ENCODE measurements at places on chromosomes 5 and 9.

- DNase-seq = peak; percentile 73
These were observed 9.1 kb downstream of the TYRP1 start for GRCh38 chr9:12702160-12702758.

DNA sequence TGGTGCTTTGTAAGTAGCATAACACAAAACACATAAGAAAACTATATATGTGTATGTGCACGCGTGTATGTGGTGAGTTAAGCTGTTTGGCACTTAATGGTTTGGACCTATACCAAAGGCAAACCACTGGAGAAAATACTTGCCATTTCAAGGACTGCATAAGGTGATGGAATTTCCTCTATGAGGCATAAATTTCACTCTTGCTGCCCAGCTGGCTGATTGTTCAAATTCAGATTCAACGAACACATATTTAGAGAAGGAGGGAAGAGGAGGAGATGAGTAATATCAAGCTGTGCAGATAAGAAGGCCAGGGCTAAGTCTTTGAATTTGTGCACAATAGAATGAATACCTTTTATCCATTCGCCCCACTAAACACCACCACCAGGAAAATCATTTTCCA lies 470.6 kb upstream of the MPDZ start:
- DNase-seq = peak; percentile 91

GRCh38 chr9:134425401-134425800 lies 99.1 kb downstream of the RXRA start:
- DNase-seq = no peak

DNA sequence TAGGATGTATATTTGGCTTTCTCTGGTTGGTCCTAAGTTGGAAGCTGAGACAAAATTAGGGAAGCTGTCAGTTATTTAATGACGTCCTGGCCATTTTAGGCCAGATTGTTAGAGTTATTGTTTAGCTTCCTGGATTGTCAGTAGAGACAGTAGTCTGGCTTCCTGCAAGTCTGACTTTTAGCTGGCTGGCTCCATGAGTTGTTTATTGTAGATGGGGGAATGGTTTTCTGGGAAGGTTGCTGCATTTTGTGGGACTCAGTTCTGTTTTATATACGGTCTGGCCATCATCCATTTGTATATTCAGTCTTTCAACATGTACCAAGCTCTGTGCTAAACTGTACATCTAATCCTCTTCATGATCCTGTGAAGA lies 68.3 kb downstream of the SGCD start:
- no peak for DNase-seq

- peak; percentile 24 for DNase-seq
These were observed 29.6 kb upstream of the TAF1L start for GRCh38 chr9:32665101-32665500.

DNA sequence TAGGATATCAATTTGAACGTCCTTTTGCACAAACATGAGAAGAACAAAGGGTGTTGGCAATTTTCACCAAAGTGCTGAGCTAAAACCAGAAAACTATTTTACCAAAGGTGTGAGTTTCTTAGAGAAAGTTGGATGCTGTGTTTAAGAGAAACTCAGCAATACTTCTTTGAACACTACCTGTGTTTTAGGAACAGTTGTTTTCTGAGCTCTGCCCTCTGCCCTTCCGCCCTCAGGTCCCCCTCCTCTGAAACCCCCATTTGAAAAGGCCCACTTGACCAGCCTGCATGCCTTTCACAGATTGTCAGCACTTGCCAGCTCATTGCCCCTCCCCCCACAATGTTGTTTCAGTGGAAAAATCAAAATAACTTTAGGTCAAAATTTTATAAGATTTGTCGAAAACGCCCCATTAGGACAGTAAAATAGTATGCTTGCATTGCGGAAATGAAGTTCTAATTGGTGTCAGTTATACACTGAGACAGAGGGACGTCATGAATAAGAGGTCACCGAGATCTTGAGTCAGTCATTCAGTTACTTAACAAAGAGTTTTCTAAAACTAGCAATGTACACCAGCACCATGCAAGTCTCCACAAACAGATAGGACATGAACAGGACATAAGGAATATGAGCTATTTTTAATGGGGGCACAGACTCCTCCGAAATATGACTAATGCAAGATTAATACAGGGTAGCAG lies 61.9 kb upstream of the IL7R start:
- DNase-seq = no peak

DNA sequence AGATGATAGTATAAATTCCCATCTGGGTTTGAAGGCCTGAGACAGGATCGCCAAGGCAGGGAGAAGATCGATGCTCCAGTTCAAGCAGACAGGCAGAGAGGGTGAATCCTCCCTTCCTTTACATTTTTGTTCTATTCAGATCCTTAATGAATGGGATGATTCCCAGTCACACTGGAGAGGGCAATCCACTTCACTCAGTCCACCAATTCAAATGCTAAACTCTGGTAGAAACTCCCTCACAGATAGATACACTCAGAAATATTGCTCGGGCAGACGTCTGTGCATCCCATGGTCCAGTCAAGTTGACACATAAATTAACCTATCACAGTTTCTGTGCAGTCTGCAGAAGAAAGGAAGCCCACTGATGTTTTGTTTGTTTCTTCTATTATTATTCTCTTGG lies 193.1 kb upstream of the ZNF462 start:
- no peak for DNase-seq

DNA sequence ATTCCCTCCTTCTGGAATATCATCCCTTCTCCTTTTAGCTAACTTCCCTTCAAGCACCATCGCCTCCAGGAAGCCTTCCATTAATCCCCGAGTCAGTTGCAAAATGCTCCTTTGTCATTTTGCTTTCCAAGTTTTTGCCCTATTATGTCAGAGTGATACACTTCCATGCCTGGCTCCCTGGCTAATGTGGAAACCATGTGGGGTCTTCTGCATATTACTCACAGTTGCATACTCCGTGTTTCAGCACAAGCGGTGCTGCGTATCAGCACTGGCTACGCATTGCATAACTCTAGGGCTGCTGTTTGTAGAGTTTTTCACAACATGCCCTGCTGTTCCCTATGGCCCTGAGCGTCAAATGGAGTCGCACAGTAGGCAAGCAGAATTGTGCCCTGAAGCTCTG lies 1.9 kb downstream of the TEX53 start:
- peak; percentile 27 for DNase-seq

DNA sequence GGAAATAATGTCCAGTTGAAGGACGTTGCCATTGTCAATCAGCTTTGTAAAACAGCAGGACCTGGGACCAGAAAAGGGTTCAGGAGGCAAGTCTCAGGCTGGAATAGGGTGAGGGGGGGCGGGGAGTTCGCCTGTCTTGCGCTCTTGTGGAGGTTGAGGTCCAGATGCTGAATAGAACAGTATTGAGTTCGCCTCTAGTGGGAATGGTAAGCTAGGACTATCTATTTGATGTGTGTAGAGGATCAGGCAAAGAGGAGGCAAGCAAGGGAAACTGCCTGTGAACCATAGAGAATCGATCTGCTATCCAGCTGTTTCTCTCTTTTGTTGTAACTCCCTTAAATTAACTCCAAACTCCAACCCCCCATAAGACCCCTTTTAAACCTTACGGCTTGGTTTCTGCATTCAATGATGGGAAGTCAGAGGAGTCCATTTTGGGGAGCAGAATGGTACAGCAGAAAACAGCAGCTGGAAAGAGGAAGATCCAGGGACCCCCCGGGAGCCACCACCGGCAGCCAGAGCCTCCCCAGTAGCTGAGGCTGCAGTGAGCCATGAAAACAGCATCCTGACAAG lies 133.7 kb downstream of the SLC28A3 start:
- DNase-seq = no peak

GRCh38 chr5:1125030-1125357 lies 13.1 kb upstream of the SLC12A7 start:
- no peak for DNase-seq

DNA sequence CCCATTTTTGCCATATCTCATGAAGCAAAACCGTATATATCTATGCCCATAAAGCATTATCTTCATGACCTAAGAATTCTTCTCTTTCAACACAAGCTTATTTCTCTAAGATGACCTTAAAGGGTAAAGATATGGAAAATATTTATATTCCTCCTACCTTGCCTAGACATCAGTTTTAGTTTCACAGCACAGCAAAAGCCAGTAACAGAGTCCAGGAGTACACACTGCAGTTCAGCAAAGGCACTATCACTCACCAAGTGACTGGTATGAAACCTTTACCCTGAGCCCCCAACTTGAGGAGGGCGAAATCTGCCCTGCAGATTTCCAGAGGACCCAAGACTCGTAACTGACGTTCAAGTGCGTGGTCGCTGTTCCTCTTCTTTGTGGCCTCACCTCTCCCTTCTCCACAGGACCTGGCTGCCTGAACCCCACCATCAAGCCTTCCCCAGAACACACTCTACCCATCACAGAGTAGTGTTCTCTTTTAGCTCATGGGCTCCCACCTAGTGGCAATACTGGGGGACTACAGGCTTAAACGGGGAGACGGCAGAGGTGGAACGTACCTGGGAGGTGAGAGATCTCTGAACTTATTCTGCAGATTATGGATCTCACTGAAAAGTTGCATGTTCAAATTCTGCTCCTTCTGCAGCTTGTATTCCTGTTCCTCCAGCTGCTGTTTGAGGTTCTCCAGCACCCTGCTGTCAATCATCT lies 141.0 kb downstream of the CDK5RAP2 start:
- DNase-seq = peak; percentile 9

DNA sequence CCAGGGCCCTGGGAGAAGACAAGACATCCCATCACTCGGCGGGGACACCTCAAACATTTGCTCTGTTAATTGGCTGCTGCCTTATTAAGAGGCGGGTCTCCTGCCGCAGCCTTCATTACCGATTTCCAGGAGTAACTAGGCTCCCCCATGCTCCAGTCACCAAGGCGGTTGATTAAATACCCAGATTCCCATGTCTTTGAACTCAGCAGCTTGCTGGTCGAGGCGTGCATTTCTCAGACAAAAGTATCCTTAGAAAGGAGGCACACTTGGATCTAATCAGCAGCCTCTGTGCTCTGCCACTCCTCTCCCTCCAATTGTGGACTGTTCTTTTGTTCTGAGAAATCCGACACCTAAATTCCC lies 228.8 kb downstream of the FSTL4 start:
- DNase-seq = no peak

DNA sequence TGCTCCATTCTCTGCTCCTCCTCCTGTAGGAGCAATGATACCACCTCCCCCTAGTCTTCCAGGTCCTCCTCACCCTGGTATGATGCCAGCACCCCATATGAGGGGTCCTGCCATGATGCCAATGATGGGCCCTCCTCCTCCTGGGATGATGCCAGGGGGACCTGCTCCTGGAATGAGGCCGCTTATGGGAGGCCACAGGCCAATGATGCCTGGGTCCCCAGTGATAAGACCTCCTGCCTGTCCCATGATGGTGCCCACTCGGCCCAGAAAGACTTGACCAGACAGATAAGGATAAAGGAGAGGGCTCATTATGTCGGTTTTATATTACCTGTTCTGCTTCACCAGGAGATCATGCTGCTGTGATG lies 26.2 kb upstream of the IQGAP2 start:
- no peak for DNase-seq

DNA sequence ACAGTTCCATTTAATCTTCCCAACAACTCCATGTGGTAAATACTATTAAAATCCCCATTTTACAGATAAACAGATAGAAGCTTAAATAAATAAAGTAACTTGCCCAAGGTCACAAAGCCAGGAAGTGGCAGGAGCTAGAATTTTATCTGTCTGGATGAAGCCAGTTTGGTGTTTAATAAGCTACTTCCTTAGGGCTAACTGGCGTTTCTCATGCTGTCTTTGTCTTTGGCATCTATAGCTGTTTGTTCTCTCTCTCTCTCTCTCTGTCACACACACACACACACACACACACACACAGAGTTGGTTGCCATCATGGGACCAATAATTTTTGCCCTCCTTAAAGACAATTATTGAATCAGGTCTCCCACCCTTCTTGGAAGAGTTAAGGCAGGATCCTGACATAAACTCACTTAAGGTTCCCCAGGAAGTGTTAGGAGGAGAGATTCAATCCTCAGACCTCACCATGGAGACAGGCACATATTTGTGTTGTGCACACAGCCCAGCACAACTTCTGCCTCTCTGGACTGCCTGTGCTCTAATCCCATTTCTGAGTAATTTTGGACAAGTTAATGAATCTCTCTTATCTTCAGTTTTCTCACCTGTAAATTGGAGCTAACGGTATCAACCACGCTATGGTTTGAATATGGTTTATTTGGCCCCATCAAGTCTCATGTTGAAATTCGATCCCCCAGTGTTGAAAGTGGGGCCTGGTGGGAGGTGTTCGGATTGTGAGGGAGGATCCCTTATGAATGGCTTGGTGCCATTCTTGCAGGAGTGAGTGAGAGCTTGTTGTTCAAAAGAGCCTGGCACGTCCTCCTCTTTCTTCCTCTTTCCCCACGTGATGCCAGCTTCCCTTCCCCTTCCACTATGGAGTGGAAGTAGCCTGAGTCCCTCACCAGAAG lies 8.3 kb upstream of the ADRA1B start:
- no peak for DNase-seq

- DNase-seq = no peak
These were observed 136.5 kb downstream of the KIF4B start for GRCh38 chr5:155150012-155150411.

GRCh38 chr5:67209141-67209771 lies 12.7 kb upstream of the CD180 start:
- DNase-seq = peak; percentile 80

GRCh38 chr5:135317286-135317685 lies 81.7 kb downstream of the MACROH2A1 start:
- DNase-seq = no peak

GRCh38 chr5:153891394-153891793 lies 147.3 kb downstream of the FAM114A2 start:
- DNase-seq = no peak

DNA sequence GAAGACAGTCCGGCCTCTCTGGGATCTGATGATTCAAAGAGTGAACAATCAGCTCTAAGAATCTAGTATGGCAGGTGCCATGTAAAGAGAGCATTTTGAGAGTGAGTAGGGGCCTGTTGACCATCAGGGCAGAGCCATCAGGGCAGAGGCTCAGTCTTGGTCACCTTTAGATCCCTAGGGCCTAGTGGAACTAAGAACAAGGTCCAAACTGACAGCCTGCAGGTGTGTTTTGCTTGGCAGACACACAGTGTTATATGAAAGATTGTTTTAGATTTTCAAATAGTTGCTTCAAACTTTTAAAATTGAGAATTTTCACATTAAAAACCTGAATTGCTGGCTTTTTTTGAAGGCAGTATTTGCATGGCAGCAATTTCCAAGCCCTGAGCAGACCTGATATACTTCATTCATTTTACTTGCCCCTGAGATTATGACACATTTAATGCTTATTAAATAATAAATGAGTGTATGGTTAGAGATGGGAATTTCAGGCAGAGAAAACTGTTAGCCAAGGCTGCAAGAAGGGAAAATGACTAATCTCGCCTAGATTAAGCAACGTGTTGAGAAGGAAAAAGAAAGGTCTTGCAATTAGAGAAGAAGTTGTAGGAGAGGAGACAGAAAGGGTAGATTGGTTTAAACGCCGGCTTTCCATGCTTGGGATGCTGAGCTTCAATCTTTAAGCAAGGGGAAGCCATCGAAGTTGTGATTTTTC lies 279.6 kb downstream of the ARRDC3 start:
- DNase-seq = no peak

DNA sequence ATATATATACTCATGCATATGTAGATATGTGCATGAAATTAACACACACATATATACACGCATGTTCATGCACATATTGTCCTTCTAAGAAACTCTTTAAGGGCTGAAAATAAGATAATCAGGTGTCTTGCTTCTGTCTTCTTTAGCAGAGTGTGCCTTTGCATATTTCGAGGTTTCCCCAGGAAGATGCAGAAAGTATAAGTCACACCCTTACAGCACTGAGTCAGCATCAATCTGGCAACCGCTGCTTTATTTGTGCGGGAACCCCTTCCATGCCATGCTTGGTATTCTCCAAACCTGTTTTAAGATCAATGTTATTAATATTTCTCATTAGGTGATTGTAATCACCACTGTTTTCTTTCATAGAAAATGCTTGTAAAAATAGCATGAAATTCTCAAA lies 557.9 kb downstream of the CAAP1 start:
- DNase-seq = no peak

GRCh38 chr5:143456952-143457547 lies 53.6 kb upstream of the NR3C1 start:
- peak; percentile 69 for DNase-seq

Data from renal cortical epithelial cell (primary cell).